ENCODE measurements at places on chromosomes 11 and 22. TPM values are rescaled to one million over a fixed set of nuclear protein-coding genes. Genes with fewer than 3 reads are reported as not detected.

YAP1 gene
- 129 TPM for total RNA-seq

SOX6 gene
- total RNA-seq, result 12.8 TPM

TENM4 gene
- 27.8 TPM for total RNA-seq

CCDC15 gene
- total RNA-seq, result 12.1 TPM

CEP164 gene
- total RNA-seq, result 29.0 TPM

MPPED2 gene
- total RNA-seq, result 25.7 TPM

CPSF7 gene
- 32.9 TPM for total RNA-seq

MS4A4A gene
- 31.9 TPM for total RNA-seq

MYOD1 gene
- 1.1 TPM for total RNA-seq

ZNF143 gene
- 28.8 TPM for total RNA-seq

DNA sequence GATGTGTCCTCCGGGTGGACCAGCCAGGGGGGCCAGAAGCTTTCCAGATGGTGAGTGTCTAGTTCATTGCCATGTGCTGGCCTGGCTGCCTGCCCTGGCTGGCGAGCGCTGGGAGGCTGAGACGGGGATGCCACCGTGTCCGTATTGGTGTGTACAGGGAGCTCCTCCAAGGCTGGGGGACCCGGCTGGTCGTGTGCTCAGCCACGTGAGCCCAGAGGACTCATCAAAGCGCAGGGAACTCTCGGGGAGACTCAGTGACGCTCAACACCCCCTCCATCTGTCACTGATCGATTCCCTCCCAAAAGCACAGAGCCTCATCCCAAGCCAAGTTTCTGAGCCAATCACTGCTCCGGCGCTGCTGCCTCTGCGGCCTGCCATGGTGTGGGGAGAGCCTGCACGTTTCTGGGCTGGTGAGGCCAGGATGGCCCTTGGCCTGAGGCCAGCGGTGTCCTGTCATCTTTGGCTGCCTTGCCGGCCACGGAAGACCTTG lies 423.7 kb downstream of the SHANK2 start:
- DNase-seq, result no peak

- no peak for DNase-seq
Measured at GRCh38 chr11:73017024-73017751, 124.9 kb downstream of the FCHSD2 start.

DNA sequence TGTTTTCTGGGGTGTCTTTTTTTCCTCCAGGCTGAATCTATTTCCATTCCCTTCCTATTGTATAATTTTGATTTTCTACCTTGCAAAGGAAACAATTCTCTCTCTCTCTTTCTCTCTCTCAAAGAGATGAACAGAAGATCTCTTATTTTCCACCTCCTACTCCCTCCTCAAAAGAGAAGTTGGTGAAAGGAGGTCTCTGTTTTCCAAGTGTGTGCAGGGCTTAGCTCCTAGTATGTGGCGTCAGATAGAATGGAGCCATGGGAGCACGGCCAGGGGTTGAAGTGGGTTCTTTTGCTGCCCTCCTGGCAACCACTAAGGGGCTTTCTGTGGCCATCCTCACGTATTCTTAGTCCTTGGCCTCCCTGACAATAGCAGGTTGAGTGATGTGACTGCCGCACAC lies 480 bp downstream of the TRIM34 start:
- DNase-seq, result no peak

- no peak for DNase-seq
Measured at GRCh38 chr22:49936018-49936972, 17.9 kb downstream of the CRELD2 start.

DNA sequence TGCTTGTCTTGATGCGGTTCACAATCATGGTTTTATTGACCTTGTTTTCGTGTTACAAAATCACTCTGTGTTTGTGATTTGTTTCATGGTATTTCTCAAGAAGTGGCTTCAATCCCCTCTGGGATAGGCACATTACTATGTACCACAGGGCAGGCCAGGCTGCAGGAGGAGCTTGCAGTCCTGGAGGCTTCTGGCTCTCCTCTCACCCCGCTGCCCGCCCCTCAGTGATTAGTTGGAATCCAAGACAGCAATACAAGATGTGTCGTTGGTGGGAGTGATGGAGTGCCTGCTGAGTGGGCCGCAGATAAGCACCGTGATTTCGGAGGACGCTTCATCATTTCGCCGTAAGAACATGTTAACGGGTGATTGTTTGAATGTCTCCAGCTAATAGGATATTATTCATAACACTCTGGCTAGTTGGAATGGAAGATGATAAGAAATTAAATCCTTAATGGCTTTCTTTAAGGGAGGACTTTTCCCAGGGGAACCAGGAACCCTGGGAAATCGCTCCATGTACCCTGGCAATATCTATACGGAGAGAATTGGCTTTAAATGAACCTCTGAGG lies 384.4 kb downstream of the MIAT start:
- DNase-seq, result no peak

DNA sequence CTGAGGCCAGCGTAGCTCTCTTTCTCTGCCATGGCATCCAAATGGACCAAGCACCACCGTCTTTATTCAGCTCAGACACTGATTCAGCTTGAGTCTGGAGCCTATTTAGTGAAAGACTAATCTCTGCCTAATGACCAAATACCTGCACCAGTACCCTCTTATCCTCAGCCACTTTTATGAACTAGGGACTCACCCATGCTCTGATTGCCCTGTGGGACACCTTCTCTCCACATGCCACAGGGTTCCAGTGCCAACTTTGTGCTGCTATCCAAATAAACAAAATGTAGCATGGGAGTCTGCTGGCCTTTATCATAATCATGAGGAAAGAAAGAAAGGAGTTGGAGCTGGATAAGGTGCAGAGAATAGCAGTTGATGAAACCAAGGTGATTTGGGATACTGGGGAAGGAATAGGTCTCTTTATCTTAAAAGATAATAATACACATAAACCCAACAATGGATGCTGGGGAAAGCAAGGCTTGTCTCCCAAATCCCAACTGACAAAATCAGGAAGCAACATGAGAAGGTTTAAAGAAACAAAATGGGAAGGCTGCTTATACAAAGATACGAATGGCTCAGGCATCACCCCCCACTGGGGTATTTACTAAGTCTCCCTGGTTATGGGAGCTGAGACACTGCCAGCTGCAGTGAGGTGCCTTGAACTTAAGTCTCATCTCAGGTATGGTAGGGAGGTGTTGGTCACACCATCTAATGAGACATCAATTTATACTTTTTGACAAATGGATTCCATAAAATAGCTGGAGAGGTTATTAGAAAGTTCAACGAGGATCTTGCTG lies 63.3 kb downstream of the SYT9 start:
- no peak for DNase-seq

GRCh38 chr11:134352111-134352510 lies 20.3 kb downstream of the GLB1L2 start:
- no peak for DNase-seq

- DNase-seq, result no peak
Measured at GRCh38 chr11:60530454-60531100, 15.4 kb downstream of the MS4A13 start.

GRCh38 chr11:68314203-68315170 lies 2.1 kb downstream of the LRP5 start:
- no peak for DNase-seq

GRCh38 chr11:8567602-8568198 lies 26.3 kb downstream of the STK33 start:
- DNase-seq, result no peak

- DNase-seq, result no peak
Measured at GRCh38 chr11:102306817-102307726, 10.2 kb upstream of the BIRC3 start.

- no peak for DNase-seq
Measured at GRCh38 chr11:125338886-125339811, 156.9 kb downstream of the FEZ1 start.

GRCh38 chr11:10592331-10592730 lies 23.9 kb upstream of the LYVE1 start:
- no peak for DNase-seq

DNA sequence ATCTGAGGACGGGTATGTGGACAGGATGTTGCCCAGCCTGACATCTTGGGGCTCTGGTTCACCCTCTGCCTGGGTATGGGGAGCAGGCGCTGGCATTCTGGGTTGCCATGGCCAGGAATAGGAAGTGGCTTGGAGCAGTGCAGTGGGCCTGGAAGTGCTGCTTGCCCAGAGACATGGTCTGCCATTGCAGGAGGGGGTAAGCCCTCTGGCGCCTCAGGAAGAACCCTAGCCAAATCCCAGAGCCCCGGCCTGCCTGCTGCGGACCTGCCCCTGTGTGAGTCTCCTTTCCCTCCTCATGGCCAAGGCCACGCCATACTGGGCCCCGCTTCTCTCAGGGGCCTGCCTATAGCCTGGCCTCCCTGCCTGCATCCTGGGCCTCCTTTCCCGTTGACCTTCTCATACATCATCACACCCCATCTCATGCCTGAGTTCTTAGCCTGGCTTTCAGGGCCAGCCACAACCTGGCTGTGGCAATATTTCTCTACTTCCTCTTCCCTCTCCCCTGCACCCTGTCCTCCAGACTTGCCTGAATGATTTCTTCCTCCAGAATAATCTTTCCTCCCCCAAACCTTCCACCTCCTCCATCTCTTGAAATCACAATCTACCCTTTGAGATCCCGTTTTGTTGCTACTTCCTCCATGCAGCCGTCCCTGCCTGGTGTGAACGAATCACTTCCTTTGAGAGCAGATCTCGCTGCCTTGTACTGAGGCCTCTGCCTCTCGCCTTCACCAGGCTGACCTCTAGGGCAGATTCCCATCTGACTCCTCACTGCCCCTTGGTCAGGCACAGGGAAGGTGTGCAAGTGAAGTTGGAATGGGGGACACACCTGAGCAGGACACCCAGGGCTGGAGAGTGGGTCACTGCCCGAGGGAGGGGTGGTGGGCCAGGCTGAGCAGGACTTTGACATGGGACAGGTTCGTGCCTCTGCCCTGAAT lies 5.2 kb downstream of the CAPN5 start:
- no peak for DNase-seq

DNA sequence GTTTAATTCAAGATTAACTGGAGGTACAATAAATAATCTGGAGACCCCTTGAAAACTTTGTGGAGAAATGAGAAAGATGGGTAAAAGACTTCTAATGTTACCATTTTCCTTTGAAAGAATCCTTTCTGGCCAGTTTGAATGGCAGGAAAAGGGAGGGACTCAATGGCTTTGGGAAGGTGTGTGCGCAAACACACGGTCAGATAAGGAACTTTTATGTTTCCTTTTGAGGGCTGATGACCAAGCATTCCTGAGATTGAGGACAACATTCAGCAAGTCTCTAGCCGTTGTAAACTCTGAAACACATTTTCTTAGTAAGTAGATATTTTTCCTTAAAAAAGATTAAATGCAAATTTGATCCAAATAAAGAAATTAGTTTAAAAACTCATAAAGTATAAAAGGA lies 909.7 kb upstream of the TENM4 start:
- no peak for DNase-seq

GRCh38 chr11:2791521-2792380 lies 92.0 kb upstream of the KCNQ1OT1 start:
- DNase-seq, result no peak
